ENCODE measurements at places on chromosomes 12 and 14.
A peak's percentile ranks its signal among the peaks of the same experiment; 100 is the strongest.

- no peak for DNase-seq
Measured at GRCh38 chr14:35401422-35402265, 2.9 kb downstream of the NFKBIA start.

- no peak for DNase-seq
Measured at GRCh38 chr12:46547421-46548354, 175.1 kb upstream of the SLC38A2 start.

DNA sequence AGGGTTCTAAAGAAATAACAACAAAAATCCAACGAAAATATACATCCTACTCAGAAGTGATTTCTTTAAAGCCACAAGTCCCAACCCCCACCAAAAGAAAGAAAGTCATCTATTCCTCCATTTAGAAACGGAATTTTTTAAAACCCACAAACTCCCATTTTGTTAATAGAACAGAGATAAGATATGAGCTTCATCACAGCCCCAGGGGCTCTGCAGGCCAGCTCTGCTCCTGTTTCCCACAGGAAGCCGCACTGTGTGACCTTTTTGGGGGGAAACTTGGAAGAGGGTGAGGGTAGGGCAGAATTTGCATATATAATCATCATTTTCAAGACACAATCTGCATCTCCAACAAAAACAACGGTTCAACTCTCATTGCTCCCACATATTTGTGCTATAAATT, 2.8 kb downstream of the FBXL14 start:
- no peak for DNase-seq

GRCh38 chr12:97308576-97309198, 153.9 kb upstream of the RMST start:
- DNase-seq: peak; percentile 29

GRCh38 chr12:45010059-45010458, 40.8 kb downstream of the DBX2 start:
- no peak for DNase-seq

DNA sequence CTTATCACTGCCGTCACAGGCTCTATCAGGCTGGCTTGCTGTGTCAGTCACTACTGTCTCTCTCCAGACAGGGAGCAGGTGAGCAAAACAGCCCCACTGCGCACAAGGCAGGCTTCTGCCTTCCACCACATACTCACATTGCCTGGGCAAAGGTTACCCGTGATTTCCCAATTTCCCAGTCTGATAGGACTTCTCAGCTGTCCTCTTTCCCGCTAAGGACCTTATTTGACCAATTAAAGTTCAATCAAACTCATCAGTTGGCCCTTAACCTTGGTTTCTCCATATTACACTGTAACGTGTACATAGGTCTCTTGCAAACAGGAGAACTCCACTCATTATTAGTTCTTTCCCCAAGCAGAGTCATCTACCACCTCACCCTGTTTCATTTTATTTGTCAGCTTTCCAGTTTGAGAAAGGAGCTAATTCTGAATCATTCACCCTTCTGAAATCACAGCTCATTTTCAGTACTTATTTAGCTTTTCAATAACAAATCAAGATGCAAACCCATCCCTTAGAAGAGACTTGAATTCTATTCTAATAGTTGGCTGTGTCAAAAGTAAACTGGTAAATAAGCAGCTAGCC, 170.8 kb downstream of the ESR2 start:
- DNase-seq: no peak

DNA sequence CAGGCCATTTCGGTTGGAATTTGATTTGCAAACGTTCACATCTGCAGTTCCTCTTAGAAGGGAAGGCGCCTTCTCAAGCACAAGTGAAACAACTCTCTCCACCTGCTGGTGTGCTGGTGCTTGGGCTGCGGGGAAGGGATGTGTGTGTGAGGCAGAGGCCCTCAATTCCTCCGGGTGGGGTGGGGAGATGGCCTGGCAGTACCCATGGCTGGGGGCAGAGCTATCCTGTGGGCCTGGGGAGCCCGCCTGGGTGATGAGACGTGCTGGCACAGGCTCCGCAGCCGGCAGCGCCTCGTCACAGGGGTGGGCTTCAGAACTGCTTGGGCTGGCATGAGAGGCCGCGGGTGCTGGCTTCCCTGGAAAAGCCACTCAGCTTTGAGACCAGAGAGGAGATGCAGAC, 28.9 kb upstream of the TDRD9 start:
- no peak for DNase-seq

DNA sequence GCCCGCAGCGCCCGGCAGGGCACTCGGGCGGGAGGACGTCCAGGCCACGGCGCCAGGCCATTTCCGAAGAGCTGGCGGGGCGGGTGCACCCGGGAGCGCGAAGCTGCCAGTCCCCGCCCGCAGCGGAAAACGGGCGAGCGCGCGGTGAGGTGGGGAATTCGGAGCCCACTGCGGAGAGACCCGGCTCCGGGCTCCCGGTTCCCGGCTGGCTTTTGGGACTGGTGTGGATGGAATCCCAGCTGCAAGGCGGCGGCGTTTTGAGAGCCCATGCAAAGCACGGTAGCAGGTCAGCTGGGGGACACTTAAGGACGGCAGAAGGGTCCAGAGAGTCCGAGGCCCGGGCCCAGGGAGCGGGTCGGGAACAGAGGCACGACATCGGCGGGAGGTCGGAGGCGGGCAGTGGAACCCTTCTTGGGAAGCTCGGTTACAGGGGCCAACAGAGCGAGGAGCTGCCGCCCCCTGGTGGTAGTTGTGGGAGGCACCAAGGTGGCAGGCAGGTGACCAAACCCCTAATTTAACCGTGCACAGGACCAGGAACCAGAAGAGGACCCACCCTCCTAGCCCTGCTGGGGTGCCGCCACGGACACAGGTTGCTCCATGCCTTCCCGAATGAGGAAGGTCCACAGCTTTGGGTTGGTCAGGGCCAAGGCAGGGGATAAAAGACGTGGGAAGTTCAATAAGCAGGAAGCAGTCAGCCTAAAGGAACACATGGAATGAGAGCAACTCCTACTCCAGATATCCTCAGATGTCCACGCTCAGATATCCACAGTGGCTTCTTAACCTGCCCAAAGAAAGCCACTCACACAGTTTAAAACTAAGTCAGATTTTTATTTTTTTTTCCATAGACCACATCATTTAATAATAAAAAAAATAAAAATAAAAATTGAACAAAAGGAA, 685 bp upstream of the CDH24 start:
- peak; percentile 96 for DNase-seq

DNA sequence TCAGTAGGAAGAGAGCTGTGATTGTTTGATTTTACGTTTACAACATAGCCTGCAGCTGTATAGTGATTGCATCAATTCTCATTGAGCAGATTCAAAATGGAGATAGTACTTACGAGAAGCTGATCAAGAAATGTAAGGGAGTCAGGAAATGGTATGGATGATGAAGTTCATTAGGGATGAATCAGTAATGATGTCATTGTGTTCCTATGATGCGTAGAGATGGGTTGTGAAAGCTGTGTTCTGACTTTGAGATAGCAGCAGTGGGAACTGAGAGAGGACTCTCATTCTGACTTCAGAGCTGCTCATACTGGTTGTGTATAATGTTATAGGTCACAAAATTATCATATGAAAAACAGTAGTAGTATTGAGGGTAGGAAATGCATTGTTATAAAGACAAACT, 44.0 kb downstream of the TTLL5 start:
- DNase-seq: no peak

DNA sequence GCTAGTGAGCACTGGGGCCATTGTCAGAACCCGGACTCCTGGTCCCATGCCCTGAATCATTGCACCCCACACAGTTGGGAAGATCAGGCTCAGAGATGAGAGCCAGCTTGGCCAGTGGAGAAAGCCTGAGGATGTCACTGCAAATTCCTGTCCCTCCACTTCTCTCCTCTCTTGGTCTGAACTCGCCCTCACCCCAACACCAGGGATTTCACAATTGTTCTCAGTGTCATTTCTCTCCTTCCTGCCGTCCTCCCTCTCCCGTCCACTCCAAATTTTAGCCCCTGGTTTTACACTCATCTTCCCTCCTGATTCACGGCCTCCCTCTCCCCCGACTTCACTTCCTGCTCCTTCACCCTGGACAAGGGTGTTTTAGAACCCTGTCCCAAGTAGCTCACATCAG, 11.1 kb downstream of the KRT75 start:
- no peak for DNase-seq

DNA sequence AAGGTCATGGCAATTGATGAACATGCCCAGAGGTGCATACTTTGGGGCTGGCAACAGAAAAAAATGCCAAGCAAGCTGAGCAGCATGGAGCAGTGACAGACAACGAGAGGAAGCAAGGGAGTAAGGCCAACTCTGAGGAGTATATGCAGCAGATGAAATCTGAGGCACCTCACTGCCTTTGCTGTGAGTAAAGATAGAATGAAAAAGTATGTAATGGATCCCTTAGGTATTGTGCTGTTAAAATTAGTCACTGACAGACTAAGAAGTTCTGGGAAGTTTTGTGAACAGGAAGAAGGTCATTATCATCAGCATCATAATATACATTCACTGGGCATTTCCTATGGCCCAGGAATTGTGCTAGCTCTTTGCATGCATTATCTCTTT, 269.9 kb downstream of the DUSP6 start:
- DNase-seq: no peak

- no peak for DNase-seq
Measured at GRCh38 chr14:51431033-51431709, 191.1 kb downstream of the TMX1 start.

- no peak for DNase-seq
Measured at GRCh38 chr14:37597538-37597913, 2.1 kb downstream of the TTC6 start.

GRCh38 chr14:103273145-103273744, 60.8 kb upstream of the EIF5 start:
- DNase-seq: no peak

DNA sequence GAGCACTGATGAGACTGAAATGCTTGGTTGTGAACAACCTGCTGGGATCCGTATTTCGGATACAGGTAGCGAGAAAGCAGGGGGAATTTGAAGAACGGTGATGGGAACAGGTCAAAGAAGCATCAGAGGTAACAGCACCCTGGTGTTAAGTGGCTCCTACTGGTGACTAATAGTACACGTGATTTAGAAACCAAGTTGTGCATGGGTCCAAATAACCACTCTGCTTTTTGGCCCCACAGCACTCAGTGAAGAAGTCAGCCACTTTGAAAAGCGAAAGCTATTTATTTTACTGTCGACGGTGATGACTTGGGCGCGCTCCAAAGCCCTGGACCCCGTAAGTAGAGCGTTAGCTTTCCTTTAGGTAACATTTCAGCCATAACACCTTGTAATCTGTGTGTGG, 16.7 kb downstream of the AK7 start:
- DNase-seq: no peak

- no peak for DNase-seq
Measured at GRCh38 chr14:54809767-54810166, 92.9 kb downstream of the GCH1 start.
